ENCODE measurements at places on chromosomes 3 and 15.

- DNase-seq = no peak
Observed at GRCh38 chr3:4753073-4753691, 226.1 kb upstream of the BHLHE40 start.

DNA sequence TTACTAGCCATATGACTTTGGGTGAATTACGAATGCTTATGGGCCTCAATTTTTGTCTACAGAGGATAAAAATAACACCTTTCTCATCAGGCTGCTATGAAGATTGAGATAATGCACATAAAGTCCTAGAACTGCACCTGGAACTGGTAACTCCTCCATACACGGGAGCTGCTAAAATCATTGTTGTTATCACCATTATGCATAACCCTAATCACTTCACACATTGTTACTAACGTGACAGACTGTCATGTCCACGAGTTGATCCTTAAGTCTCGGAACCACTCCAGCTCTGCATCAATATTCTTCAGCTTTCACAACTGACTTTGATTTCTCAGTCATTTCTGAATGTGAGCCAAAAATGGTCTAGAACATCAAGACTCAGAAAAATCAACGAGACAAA lies 64.1 kb downstream of the RFTN1 start:
- no peak for DNase-seq

DNA sequence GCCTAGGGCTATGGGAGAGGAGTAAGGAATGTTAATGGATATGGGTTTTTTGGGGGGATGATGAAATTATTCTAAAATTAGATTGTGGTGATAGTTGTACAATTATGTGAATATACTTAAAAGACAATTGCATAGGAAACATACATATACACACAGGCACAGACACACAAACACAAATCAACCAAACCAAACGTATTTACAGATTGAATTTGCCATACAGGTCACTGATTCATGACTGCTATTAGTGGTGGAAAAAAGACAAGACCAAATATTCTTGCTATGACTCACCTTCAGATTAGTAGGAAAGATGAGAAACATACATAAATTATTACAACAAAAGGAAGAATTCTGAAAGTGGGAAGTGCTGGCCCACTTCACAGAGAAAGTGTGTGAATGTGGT lies 85.3 kb downstream of the C3orf38 start:
- DNase-seq = peak; percentile 18

- peak; percentile 53 for DNase-seq
Observed at GRCh38 chr3:31377045-31377642, 155.6 kb upstream of the STT3B start.

GRCh38 chr15:59165726-59166125 lies 40.9 kb upstream of the LDHAL6B start:
- no peak for DNase-seq

DNA sequence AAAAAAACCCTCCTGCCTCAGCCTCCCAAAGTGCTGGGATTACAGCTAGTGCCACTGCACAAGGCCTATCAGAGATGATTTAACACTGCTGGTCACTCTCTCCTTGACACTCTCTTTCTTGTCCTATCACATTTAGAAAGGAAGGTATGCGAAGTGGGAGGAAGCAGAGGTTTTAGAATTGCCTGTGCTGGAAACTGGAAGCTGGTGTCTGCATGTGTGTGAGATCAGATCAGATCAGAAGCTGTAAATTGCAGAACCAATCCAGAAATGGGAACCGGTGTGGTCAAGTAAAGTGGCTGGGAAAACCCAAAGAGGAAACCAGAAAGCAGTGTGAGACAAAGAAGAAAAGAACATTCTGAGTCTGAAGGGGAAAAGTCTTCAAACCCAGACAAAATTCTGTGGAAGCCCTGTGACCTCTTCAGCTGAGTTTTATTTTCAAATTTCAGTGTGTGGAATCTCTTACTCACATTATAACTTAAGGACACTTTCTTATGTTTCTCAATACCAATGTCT lies 2.8 kb downstream of the EFHB start:
- DNase-seq = no peak

DNA sequence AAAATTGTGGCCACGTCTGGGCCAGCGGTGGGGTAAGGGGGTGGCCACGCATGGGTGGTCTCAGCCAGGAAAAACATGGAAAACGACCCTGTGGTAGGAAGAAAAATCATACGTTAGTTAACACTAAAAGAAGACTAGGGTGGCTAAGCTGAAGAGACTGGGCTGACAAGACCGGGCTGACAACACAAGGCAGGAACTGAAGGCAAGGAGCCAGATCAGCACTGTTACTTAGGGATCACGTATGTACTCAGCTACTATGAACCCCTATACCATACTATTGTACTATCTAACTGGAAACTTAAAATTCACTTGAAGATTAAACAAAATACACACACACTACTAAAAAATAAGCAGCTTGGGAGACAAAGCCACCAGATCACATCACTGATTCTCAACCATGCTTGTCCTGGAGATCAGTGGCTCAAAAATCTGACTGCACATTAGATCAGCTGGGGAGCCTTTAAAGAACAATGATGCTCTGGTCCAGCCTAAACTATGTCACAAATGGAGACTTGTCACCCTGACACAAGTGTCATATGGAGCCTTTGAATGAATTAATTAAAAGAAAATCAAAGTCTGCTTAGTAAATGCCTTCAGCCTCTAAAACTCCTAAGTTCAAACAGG lies 442.2 kb downstream of the SHQ1 start:
- DNase-seq = no peak

Measured in fibroblast of skin of scalp (primary cell).